ENCODE measurements at places on chromosomes 13 and 19. TPM values are rescaled to one million over a fixed set of nuclear protein-coding genes. Genes with fewer than 3 reads are reported as not detected.
A peak's percentile ranks its signal among the peaks of the same experiment; 100 is the strongest.

DNA sequence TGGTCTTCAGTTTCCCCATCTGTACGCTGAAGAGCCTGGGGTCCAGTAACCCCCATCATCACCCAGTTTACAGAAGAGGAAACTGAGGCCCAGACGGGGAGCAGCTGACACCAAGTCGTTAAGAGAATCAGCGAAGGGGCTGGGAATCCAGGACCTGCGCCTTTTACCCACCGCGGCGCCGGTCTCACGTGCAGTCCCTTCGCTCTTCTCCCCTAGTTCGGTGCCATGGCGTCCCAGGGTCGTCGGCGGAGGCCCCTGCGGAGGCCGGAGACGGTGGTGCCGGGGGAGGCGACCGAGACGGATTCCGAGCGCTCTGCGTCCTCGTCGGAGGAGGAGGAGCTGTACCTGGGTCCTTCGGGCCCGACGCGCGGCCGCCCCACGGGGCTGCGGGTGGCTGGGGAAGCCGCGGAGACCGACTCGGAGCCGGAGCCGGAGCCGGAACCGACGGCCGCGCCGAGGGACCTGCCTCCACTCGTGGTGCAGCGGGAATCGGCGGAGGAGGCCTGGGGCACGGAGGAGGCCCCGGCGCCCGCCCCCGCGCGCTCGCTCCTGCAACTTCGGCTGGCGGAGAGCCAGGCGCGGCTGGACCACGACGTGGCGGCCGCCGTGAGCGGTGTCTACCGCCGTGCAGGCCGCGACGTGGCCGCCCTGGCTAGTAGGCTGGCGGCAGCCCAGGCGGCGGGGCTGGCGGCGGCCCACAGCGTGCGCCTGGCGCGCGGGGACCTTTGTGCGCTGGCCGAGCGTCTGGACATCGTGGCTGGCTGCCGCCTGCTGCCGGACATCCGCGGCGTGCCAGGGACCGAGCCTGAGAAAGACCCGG, 698 bp downstream of the BLOC1S3 start:
- DNase-seq, result peak; percentile 68

- DNase-seq, result no peak
These were observed 156.9 kb downstream of the STK24 start for GRCh38 chr13:98419786-98420553.

- no peak for DNase-seq
These were observed 766 bp downstream of the CEBPG start for GRCh38 chr19:33374236-33374714.

The S1PR5 gene
- total RNA-seq, result 0.27 TPM

The DOCK6 gene
- total RNA-seq, result 17.4 TPM
